ENCODE measurements at places on chromosomes 5 and 9.

- DNase-seq, result no peak
These were observed 30.2 kb upstream of the CCNG1 start for GRCh38 chr5:163407034-163407655.

DNA sequence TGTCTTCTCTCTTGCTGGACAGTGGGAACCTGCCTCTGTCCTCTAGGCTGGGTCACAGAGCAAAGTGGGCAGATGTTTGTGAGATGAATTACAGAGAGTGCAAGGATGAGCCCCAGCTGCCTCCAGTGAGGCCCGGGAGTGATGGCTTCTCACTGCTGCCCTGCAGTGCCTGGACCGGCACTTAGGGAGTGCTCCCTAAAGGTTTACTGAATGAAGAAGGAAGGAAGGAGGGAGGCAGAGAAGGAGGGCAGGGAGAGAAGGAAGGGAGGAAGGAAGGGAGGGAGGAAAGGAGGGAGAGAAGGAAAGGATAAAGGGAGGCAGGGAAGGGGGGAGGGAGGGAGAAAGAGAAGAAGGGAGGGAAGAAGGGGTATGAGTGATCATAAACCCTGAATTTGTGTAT, 42.7 kb upstream of the GRHPR start:
- no peak for DNase-seq

- no peak for DNase-seq
These were observed 154.9 kb downstream of the FGF18 start for GRCh38 chr5:171574376-171574775.

DNA sequence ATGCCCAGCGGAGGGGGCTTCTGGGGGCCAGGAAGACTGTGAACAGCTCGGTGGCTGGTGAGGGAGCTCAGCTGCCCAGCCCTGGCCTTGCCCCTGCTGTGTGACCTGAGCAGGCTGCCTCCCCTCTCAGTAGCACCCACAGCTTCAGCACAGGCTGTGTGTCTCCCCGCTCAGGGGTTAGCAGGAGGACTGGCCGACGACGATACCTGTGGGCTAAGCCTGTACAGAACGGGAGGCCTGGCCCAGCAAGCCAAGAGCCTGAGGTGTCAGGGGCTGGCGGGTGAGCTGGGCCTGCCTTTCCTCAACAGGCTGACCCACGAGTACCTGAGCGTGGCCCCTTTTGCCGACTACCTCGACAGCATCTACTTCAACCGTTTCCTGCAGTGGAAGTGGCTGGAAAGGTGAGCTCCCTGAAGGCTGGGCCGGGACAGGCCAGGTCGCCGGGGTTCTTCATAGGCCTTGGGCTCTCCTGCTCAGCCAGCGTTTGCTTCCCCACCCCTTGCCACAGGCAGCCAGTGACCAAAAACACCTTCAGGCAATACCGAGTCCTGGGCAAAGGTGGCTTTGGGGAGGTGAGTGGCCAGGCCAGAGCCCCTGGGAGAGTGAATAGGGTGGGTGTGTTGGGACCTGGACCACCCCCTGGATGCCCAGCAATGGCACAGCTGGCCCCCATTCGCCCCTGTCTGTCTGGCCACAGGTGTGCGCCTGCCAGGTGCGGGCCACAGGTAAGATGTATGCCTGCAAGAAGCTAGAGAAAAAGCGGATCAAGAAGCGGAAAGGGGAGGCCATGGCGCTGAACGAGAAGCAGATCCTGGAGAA, 6.6 kb downstream of the GRK6 start:
- no peak for DNase-seq

- DNase-seq, result no peak
These were observed 11.5 kb downstream of the CCDC69 start for GRCh38 chr5:151212406-151212798.

DNA sequence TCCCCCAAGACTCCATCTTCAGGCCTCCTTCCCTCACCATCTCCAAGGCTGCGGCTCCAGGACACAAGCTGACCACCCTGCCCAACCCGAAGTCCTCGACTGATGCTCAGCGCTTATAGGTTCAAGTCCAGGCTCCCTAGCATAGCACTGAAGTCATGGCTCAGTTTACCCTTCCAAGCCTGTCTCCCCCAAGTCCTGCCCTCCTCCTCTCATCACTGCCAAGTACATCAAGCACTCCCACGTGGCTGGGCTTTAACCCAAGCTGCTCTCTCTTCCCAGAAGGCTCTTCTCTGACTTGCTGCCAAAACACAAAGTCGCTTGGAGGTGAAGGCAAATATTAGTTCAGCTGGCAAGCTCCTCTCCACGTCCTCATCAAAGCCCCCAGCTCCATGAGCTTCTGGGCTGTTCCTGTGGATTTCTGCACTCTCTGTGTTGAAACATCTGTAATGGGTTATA, 22.1 kb upstream of the MARCHF6 start:
- no peak for DNase-seq

DNA sequence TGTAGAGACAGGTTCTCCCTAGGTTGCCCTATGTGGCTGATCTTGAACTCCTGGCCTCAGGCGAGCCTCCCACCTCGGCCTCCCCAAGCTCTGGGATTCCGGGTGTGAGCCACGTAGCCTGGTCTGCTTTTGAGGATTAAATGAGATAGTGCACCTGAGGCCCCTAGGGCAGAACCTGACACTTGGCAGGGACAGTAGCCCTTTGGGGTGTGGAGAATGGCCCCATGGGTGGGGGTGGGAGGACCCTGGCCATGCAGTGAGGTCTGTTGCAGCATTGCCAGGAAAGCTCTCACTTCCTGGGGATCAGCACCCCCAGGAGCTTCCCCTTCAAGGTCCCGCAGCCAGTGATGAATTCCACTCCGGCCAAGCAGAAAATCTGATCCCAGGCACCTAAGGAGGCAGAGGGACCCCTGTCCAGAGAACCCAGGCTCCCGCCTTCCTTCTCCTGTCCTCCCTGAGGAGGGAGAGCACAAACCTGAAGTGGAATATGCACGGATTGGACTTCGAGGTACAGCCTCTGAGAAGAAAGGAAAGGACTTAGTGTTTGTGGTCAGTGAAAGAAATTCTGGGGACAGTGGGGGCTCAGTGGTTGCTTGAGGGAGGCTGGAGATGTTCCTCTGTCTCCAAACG, 73.9 kb upstream of the UNC5A start:
- DNase-seq, result no peak

GRCh38 chr9:71191708-71192107, 70.3 kb upstream of the TRPM3 start:
- no peak for DNase-seq

DNA sequence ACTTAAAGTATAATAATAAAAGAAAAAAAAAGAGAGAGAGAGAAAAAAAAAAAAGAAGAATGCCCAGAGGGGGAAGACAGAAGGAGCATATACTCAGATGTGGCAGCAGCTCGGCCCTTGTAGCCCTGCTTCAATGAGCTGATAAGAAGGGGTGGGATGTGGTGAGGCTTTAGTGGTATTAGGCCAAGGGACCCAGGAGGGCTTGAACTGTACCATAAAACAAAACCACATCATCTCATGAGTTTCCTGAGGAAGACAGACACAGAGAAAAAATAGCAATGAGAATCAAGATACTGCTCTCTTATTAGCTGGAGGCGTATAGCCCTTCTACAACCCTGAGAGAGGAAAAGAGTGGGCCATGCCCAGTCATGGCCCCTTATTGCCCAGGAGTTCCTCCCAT, 72.8 kb downstream of the SLC1A1 start:
- no peak for DNase-seq

DNA sequence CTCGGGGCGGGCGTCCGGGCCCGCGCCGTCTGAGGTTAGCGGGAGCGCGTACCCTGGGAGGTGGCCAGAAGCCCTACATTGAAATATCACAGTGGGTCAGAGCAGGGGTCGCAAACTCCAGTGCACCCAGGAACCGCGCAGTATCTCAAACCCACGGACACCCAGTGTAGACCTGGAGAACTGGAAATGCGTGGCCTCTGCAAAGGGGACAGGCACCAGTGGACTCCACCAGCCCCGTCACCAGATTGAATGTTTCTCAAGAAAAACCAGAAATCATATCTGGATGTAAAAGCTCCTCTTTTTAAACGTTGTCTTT, 117.6 kb upstream of the SMIM23 start:
- no peak for DNase-seq

- no peak for DNase-seq
These were observed 283.9 kb upstream of the ANKRD55 start for GRCh38 chr5:56517011-56517416.

- DNase-seq, result no peak
These were observed 5.9 kb upstream of the LARS1 start for GRCh38 chr5:146188358-146188757.

- DNase-seq, result no peak
These were observed 14.2 kb downstream of the NDUFAF2 start for GRCh38 chr5:60959156-60959555.

DNA sequence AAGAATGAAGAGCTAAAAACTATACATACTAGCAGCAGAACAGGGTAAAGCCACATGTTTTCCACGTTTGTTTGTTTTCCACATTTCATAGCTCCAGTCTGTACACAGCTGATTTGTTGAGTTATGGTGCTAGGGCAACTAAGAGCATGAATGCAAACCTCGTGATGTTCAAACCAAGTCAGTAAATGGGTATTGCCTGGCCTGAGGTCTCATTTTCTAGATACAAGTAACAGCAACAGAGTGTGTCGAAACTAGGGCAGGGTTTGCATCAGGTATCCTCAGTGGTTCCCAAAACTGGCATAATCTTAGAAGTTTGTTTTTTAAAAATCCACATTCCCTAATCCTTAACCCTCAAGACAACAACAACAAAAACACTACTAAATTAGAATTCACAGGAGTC, 89.3 kb downstream of the CEMIP2 start:
- no peak for DNase-seq

DNA sequence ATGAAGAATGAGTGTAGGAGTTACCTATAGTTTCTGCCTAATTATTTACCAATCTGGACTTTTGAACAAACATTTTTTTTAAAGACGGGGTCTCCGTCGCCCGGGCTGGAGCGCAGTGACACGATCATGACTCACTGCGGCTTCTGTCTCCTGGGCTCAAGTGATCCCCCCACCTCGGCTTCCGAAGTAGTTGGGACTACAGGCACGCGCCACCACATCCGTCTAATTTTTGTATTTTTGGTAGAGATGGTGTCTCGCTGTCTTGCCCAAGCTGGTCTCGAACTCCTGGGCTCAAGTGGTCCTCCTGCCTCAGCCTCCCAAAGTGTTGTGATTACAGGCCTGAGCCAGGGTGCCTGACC, 1.5 kb downstream of the CTNNA1 start:
- DNase-seq, result no peak

- no peak for DNase-seq
These were observed 174.4 kb downstream of the SLIT3 start for GRCh38 chr5:169126481-169127021.

- DNase-seq, result no peak
These were observed 5.8 kb upstream of the SPINK7 start for GRCh38 chr5:148306446-148306845.

DNA sequence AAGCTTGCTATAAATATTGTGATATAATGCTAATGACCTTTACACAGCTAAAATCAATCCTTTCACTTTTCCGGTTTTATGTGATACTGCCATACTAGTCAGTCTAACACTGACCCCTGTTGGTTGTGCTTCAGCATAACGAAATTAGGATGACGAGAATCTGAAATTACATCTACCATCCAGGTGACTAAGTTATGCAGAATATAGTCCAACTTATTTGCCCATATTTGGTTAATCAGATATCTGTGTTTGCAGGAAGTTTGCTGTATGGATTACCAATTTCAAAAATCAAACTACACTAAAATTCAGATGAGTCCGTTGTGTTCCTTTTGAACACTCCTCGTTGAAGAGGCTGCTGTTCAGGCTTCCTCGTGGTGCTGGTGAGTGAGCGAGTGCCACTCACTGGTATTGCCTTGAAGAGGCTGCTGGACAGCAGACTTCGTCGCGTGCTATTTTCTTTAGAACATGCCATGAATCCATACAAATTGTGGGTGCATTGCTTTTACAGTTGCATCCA, 32.5 kb downstream of the TENT4A start:
- no peak for DNase-seq

DNA sequence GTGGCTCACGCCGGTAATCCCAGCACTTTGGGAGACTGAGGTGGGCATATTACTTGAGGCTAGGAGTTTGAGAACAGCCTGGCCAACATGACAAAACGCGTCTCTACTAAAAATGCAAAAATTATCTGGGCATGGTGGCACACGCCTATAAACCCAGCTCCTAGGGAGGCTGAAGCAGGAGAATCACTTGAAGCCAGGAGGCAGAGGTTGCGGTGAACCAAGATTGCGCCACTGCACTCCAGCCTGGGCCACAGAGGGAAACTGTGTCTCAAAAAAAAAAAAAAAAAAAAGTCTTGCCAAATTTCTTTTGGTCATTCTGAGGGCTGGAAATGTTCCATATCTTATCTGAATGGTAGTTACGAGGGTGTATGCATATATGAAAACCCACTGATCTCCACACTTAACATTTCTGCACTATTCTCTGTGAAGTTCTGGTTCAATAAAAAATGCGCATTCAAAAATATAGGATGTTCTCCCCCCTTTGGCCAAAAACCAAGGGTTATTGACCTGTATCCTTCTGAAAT, 13.5 kb upstream of the NIPAL4 start:
- no peak for DNase-seq

DNA sequence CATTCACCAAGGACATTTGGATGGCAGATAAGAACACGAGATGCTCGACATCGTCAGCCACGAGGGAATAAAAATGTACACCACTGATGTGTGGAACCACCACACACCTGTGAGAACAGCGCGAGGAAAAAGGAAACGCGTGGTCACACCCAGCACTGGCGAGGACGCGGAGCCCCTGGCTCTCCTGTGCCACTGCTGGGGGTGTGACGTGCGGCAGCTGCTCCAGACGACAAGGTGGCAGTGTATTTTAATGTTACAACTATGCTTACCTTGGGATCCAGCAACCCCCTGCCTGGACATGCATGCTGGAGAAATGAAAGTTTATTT, 13.6 kb upstream of the CEP72 start:
- no peak for DNase-seq

DNA sequence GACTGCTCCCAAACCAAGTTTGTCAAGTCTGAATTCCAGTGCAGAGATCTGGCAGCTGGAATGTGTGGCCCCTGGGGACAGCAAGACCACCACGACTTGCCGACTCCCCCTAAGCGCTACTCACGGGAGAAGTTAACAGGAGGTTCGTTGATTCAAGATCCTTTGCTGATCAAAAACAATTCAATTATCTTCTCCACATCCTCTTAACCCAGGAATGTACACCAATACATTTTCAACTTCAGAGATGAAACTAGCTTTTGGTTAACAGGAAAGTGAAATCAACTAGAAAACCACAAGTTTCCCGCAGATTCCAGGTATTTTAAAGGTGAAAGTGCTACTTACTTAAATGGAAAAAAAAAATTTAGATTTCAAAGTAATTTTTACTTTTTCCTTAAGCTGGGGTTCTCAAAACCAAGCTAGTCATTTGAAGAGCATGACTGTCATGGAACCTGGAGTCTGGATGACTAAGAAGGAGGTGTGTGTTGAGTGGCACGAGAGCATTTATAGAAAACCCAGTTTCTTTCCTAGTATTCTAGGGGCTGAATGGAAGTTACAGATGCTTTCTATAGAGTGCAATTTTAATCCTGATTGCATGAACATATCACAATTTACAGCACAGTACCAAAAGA, 257.5 kb upstream of the PANK3 start:
- no peak for DNase-seq

- DNase-seq, result no peak
These were observed 48.9 kb upstream of the COL15A1 start for GRCh38 chr9:98894761-98895160.

Data from stimulated activated CD4-positive, alpha-beta T cell treated with anti-CD3 and anti-CD28 coated beads, Interleukin-15, amount 100 ng/mL, for 48 hours (primary cell).